Activated T-helper 1 cell treated with anti-CD3 and anti-CD28 coated beads, Interleukin-2, amount 50 U/mL, for 16 hours (primary cell): ENCODE measurements at places on chromosomes 1 and 21.

GRCh38 chr1:65832296-65832695 lies 39.6 kb downstream of the PDE4B start:
- no peak for DNase-seq

GRCh38 chr21:45763074-45763473 lies 119.5 kb downstream of the PCBP3 start:
- DNase-seq = no peak

- no peak for DNase-seq
These were observed 1583.8 kb downstream of the NCAM2 start for GRCh38 chr21:22582026-22582425.

DNA sequence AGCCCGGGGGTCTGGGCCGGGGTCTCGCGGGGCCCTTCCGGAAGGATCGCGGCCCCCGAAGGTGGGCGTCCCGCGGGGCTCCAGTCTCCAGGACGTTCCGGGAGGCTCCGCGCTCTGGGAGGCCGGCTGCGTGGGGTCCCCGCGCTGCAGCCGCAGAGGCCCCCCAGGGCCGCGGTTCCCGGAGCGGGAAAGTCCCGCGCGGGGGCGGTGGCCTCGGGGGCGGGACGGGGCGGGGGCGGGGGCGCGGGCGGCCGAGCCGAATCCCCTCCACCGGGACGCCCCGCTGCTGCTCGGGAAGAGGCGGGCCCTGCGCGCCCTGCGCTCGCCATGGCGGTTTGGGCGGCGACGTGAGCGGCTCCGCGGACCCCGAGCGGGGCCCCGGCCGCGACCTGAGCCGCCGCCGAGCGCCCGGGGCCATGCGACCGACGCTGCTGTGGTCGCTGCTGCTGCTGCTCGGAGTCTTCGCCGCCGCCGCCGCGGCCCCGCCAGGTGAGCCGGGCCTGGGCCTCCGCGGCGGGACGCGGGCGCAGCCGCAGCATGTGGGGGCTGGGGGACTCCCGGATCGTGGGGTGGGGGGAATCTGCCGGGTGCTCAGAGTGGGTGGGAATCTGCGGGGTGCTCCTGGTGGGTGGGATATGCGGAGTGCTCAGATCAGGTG lies at the start of gene IFNGR2:
TSS of gene IFNGR2 (plus strand) at position 286 of the 658 bp plus-strand sequence. CDS start at position 417, 131 bp downstream.
- DNase-seq = peak; percentile 45

GRCh38 chr1:236865818-236866155 lies 70.7 kb downstream of the MTR start:
- DNase-seq = no peak

GRCh38 chr1:56803561-56804156 lies 15.5 kb downstream of the FYB2 start:
- DNase-seq = no peak

DNA sequence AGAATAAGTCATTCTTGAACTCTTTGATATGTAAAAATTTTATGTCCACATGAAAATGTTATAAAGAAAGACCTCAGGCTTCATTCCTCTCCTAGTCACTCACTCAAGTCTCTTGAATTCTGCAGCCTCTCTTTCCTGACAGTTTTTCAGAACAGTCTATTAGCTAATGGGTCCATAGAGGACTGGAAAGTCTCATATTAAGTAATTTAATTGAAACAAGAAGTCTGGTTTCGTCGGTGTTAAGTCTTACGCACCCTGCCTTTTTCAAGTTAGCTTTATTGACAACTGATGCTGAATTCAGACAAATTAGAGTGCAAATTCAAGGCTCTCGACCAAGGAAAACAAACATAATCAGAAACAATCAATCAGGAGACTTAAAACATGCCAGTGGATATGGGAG lies 105.8 kb downstream of the GREM2 start:
- DNase-seq = no peak

DNA sequence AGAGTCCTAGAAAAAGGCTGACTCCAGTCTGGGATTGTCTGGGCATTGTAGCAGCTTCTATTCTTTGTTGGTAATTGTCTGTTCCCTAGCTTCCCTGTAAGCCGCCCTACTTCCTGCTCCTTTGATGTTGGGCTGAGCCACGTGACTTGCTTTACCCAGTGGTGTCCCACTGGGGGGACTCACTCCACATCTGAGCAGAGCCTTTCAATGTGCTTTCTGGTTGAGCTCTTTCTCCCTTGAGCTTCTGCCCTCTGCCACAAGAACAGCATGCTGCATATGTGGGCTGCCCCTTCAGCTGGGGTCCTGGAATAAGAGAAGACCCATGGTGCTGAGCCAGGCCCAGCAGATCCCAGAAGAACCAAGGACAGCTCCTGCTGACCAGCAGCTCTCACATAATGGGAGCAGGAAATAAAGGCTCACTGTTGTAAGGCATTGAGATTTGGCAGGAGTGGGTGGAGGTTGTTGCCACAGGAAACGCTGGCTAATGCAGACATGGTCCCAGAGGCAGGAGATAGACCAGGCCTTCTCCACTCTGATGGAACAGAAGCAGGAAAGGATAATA lies 276.3 kb upstream of the GJB5 start:
- no peak for DNase-seq

GRCh38 chr1:153507926-153508583 lies 27.7 kb downstream of the S100A6 start:
- DNase-seq = no peak
